HepG2 (cell line): ENCODE measurements at places on chromosomes 11 and 22.

DNA sequence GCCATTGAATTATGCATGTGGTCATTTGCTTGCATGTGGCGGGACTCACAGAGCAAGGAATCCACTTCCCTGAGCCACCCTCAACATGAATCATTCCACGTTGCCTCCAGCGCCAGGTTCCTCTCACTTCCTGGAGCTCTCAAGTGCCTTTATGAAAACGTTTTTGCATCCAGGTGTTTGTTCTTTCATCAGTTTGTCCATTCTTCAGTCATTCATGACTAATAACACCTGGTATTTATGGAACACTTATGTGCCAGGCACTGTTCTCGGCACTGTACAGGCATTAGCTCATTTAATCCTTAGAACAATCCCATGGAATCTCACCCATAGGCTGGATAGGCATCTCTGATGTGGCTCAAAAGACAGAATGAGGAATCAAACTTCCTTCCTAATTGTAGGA, 256.1 kb upstream of the SYN3 start:
- DNase-seq, result no peak
- H3K36me3 ChIP-seq, result no peaks in the 10 kb centered on the region; the same call in 1 of the 2 replicates
- H3K27me3 ChIP-seq, result no peaks in the 10 kb centered on the region
- H3K27ac ChIP-seq, result no peak overlapping the region
- no peak overlapping the region for H3K4me3 ChIP-seq

GRCh38 chr11:124896821-124897391, 759 bp downstream of the ROBO4 start:
- peaks cover 53% of the 10 kb centered on the region for H3K27me3 ChIP-seq
- DNase-seq, result no peak
- H3K36me3 ChIP-seq, result no peaks in the 10 kb centered on the region
- H3K4me1 ChIP-seq, result peaks cover 66% of the 10 kb centered on the region

DNA sequence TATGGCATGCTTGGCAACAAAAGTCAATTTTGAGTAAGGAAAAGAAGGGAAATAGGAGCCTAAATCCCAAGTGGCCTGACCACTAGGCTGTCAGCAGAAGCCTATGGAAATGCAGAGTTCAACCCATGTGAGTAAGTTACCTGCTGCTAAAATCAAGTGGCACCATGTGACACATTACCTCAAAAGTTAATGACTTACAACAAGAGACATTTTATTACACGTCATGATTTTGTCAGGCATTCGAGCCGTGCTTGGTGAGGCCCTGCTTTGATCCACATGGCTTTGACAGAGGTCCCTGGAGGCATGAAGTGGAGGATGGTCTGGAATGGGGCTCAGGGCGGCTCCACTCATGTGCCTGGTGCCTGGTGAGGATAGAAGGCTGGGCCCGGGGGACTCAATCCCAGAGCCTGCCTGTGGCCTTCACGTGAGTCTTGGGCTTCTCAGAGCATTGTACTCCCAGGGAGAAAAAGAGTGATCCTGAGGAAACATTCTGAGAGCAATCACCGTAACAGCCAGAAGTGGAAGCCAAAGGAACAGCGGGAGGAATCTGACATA, 339.1 kb upstream of the B3GAT1 start:
- no peak for DNase-seq
- H3K27ac ChIP-seq, result no peak overlapping the region
- H3K4me3 ChIP-seq, result no peak overlapping the region
- H3K36me3 ChIP-seq, result no peaks in the 10 kb centered on the region
- peaks cover 29% of the 10 kb centered on the region for H3K27me3 ChIP-seq
- peaks cover 23% of the 10 kb centered on the region for H3K4me1 ChIP-seq

- H3K36me3 ChIP-seq, result no peaks in the 10 kb centered on the region
- H3K4me1 ChIP-seq, result peaks cover 32% of the 10 kb centered on the region
- no peaks in the 10 kb centered on the region for H3K27me3 ChIP-seq
Measured at GRCh38 chr11:82906236-82906635, 4.7 kb downstream of the DDIAS start.

DNA sequence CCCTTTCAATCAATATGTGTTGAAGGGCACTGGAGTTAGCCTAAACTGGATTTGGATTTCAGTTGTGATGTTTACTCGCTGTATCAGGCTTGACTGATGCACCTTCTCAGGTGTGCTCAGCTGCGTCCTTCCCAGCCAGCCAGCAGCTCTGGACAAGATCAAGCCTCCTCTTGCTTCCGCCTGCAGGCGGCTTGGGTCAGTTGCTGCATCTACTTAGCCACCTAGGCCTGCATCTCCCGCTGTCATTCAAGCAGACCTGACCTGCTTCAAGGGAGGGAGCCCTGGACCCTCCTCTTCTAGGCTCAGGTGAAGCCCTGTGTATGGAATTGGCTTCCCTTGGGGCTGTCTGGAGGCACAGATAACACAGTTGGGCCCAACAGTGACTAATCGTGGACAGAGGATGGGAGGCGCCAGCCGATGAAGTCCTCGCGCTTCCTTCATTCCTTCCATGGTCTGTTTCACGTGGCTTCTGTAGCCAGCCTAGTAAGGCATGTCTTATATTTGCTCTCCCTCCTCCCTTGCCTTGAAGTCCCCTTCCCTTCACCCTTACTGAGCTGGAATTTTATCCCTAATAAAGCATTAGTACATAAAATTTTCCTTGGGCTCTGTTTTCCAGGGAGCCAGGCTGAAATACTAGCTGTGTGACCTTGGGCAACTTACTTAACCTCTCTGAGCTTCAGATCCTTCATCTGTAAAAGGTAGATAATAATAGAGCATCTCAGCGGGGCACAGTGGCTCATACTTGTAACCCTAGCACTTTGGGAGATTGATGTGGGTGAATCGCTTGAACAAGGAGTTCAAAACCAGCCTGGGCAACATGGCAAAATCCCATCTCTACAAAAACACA, 2.1 kb upstream of the LHFPL7 start:
- no peaks in the 10 kb centered on the region for H3K36me3 ChIP-seq
- no peak overlapping the region for H3K4me3 ChIP-seq
- H3K27ac ChIP-seq, result no peak overlapping the region
- no peak for DNase-seq
- H3K27me3 ChIP-seq, result no peaks in the 10 kb centered on the region

GRCh38 chr11:108483163-108483562, 15.0 kb downstream of the POGLUT3 start:
- no peak for DNase-seq
- peaks cover 12% of the 10 kb centered on the region; the same call in 2 of the 3 replicates for H3K36me3 ChIP-seq
- no peak overlapping the region for H3K4me3 ChIP-seq
- no peaks in the 10 kb centered on the region for H3K27me3 ChIP-seq
- no peak overlapping the region for H3K27ac ChIP-seq
- no peaks in the 10 kb centered on the region for H3K4me1 ChIP-seq

DNA sequence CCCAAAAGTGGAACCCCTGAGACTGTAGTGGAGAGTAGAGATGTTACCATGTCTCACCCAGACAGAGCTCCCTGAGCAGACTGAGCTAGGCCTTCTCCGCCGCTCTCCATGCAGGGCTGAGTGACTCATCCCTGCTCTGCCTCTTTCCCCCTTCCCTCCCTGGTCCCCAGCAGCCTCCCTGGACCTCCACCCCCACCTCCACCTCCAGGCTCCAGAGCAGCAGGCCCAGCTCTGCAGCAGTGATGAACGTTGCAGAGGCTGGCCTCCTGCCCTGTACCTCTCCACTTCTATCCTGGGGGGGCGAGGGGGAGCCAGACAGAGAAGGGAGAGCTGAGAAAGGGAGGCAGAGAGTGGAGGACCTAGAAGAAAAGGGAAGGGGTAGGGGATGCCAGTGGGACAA, 19.3 kb upstream of the ARAP1 start:
- no peak overlapping the region for H3K27ac ChIP-seq
- peaks cover 83% of the 10 kb centered on the region for H3K4me1 ChIP-seq
- peaks cover 33% of the 10 kb centered on the region for H3K36me3 ChIP-seq
- H3K4me3 ChIP-seq, result no peak overlapping the region
- H3K27me3 ChIP-seq, result no peaks in the 10 kb centered on the region

DNA sequence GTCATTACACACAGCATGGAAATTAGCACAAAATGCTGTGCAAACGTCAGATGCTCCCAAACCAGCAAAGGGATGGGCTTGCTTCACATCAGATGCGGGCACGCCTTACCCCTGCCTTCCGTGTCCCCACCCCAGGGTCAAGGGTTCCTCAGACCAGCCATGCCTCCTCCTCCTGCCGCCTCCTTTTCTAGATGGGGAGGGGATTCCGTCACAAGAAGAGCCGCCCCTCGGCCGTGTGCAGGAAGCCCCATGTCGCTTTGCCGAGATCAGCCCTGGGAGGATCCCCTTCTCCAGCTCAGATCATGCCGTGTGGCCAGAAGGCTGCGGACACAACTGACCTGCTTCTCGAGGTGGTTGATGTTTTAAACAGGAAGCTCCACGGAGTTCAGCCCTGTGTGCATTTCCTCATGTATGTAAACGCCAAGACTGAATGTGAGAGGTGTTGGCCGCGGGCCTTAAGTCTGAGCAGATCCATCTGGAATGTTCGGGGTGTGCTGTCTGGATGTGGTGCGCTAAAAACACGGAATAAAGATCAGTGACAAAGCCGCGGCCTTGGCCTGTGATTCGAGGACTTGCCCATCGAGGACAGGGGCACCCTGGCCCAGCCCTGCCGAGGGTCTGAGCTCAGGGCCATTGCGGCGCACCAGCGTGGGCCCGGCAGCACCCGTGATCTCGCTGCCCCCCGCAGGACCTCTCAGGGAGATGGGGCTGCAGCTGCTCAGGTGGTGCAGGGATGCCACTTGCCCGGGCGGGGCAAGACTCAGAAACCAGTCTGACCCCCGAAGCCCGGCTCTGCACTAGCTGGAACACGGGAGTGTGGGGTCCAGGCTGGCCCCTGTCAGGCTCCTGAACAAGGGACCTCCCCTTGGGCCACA, 412.9 kb downstream of the TBC1D22A start:
- no peaks in the 10 kb centered on the region; the same call in 1 of the 2 replicates for H3K36me3 ChIP-seq
- H3K4me3 ChIP-seq, result no peak overlapping the region
- H3K27ac ChIP-seq, result no peak overlapping the region
- no peaks in the 10 kb centered on the region for H3K27me3 ChIP-seq
- DNase-seq, result no peak

DNA sequence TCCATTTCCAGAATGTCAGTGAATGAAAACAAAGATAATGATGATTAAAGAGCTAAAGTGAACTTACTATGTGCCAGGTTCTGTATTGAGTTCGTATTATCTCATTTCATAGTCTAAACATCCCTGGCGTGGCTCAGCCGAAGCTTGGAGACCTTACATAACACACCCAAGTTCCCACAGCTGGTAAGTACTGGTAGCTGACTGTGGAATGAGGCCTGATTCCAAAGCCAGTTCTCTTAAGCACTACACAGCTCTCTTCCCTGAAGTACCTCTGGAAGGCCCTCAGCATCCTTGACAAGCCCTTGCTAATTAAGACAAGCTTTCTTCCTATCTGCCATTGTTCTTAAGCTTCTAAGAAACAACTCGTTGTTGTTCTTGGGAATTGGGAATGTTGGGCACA, 28.6 kb upstream of the NCAM1 start:
- H3K4me3 ChIP-seq, result no peak overlapping the region
- no peak overlapping the region for H3K27ac ChIP-seq
- H3K27me3 ChIP-seq, result no peaks in the 10 kb centered on the region
- no peaks in the 10 kb centered on the region for H3K36me3 ChIP-seq
- DNase-seq, result no peak

GRCh38 chr22:49546811-49547585, 280.7 kb downstream of the BRD1 start:
- DNase-seq, result no peak
- peaks cover 3% of the 10 kb centered on the region for H3K27me3 ChIP-seq
- peaks cover 14% of the 10 kb centered on the region for H3K4me1 ChIP-seq
- H3K36me3 ChIP-seq, result no peaks in the 10 kb centered on the region
- no peak overlapping the region for H3K27ac ChIP-seq
- no peak overlapping the region for H3K4me3 ChIP-seq

GRCh38 chr11:115941481-115941993, 437.3 kb upstream of the CADM1 start:
- no peak for DNase-seq
- H3K4me1 ChIP-seq, result no peaks in the 10 kb centered on the region
- no peak overlapping the region for H3K4me3 ChIP-seq
- no peaks in the 10 kb centered on the region for H3K36me3 ChIP-seq

- no peaks in the 10 kb centered on the region for H3K27me3 ChIP-seq
- H3K4me3 ChIP-seq, result no peak overlapping the region
- no peaks in the 10 kb centered on the region for H3K36me3 ChIP-seq
Measured at GRCh38 chr11:47889714-47890441, 41.7 kb upstream of the NUP160 start.

DNA sequence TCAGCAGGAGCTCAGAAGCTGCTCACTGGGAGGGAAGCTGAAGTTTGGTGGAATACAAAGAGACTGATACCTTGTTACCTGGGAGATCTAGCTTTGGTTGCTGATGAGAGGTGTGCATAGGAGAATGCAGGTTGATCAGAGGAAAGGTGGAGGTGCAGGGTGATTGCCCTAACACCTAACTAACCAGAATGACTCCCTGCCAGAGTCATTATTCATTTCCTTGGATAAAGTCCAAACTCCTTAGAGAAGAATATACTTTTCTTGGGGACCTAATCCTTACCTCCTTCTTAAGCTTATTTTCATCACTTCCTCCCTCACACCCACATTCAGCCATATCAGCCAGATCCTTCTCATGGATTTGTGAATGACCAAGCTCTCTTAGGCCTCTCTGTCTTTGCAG, 814.2 kb upstream of the TENM4 start:
- no peak overlapping the region for H3K4me3 ChIP-seq
- H3K27me3 ChIP-seq, result no peaks in the 10 kb centered on the region
- H3K4me1 ChIP-seq, result no peaks in the 10 kb centered on the region
- H3K27ac ChIP-seq, result no peak overlapping the region
- H3K36me3 ChIP-seq, result no peaks in the 10 kb centered on the region

DNA sequence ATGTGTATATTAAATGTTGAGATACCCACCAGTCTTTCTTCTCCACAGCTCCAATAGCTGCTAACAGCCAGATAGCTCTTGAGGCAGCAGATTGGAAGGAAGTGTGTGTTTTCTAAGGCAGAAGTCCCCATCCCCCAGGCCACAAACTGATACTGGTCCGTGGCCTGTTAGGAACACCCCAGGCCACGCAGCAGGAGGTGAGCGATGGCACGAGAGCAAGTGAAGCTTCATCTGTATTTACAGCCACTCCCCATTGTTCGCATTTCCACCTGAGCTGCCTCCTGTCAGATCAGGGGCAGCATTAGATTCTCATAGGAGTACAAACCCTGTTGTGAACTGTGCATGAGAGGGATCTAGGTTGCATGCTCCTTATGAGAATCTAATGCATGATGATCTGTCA, 12.7 kb downstream of the CCDC73 start:
- H3K27me3 ChIP-seq, result no peaks in the 10 kb centered on the region
- no peak for DNase-seq
- H3K4me1 ChIP-seq, result peaks cover 6% of the 10 kb centered on the region
- H3K27ac ChIP-seq, result no peak overlapping the region
- H3K36me3 ChIP-seq, result no peaks in the 10 kb centered on the region
- H3K4me3 ChIP-seq, result no peak overlapping the region

DNA sequence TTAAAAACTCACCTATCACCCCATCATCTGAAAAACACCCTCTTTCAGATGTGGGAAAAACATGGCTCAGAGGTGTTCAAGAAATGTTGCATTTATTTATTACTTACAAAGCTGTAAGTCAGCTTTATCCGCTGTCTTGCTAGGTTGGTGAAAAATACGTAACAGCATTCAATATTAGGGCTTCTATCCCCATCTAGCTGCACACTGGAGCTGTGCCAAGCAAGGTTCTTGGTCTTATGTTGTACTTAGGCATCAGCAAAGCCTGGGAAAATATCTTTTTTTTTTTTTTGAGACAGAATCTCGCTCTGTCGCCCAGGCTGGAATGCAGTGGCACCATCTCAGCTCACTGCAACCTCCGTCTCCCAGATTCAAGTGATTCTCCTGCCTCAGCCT, 7.5 kb downstream of the SERPING1 start:
- no peak overlapping the region for H3K4me3 ChIP-seq
- no peaks in the 10 kb centered on the region for H3K4me1 ChIP-seq
- no peak overlapping the region for H3K27ac ChIP-seq
- H3K36me3 ChIP-seq, result no peaks in the 10 kb centered on the region
- H3K27me3 ChIP-seq, result no peaks in the 10 kb centered on the region
